ENCODE measurements at places on chromosomes 4 and X.

- DNase-seq = no peak
Measured at GRCh38 chrX:150569155-150569477, 695 bp downstream of the MTM1 start.

DNA sequence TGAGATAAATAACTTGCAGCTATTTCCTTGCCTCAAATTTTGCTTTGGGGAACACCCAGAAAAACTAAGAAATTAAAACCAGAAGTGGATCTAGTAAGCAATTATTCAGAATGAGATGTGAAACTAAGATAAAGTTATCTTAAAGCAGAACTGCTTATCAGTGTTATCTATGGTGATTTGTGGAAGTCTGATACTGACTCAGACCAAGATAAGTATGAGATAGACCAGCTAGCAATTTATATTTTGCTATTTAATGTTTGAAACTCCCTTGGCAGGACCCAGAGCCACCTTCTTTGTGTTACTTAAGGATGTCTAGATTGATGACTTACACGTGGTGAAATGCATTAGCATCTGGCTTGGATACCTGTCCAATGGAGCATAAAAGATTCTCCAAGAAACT lies 368.1 kb downstream of the EPHA5 start:
- DNase-seq = no peak

DNA sequence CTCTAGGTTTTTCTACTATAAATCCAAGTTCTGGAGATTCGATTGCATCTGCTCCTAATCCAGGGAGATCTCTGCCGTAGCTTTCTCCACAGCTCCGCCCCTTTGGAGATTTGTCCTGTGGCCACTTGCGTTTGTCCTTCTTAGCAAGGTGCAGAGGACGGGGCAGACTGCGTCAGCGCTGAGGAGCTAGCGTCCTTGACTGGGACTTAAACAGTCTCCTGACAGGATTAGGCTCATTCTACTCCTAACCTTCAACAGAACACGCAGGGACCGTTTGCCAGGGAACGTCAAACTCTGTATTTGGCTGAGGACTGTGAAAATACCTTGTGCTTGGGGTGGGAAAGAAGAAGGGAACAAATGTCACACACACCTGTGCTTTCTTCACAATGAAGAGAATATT lies 38.6 kb downstream of the SORBS2 start:
- DNase-seq = no peak

DNA sequence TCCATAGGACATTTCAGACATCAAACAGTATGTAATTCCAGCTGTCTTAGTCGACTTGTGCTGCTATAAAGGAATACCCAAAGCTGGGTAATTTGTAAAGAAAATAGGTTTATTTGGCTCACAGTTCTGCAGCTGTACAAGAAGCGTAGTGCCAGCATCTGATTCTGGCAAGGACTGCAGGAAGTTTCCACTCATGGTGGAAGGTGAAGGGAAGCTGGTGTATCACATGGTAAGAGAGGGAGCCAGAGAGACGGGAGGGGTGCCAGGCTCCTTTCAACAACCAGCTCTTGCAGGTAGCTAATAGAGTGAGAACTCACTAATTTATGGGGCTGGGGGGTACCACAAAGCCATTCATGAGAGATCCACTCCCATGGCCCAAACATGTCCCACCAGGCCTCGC lies 253.0 kb upstream of the FGF13 start:
- DNase-seq = no peak

GRCh38 chr4:15648600-15648999 lies 6.6 kb downstream of the FBXL5 start:
- no peak for DNase-seq

DNA sequence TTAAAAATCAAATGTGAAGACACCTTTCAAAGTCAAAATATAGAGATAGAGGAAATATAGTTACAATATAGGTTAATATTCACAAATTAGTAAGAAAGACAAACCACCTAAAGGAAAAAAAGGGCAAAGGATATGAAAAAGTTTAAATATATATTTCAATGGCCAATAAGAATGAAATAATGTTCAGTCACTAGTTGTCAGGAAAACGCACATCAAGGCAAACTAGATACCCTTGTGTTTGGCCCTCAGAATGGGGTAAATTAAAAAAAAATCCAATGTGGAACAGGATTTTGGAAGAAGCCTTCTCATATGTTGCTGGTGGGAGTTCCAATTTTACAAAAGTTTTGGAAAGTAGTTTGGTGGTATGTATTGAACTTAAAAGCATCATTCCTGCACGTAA lies 2.4 kb downstream of the ZNF41 start:
- DNase-seq = no peak

GRCh38 chr4:17008834-17009345 lies 110.4 kb upstream of the LDB2 start:
- DNase-seq = no peak

GRCh38 chrX:3811331-3812311 lies 98.2 kb upstream of the PRKX start:
- peak; percentile 54 for DNase-seq

DNA sequence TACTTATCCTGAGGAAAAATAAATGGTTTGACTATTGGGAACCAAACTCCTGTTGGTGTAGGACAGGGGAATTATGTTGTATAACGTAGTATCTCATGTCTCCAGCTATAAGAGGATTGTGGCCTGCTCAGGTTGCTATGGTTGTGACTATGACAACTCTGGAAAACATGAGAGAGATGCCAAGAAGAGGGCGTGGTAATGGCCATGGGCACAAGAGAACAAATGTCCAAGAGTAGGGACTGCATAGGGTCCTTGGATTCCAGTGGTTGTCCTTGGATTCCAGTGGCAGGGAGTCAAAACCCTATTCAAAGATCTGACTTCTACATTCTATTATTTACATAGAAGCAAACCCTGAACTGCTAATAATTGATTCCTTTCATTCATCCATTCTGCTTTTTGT lies 6.8 kb upstream of the MOB1B start:
- DNase-seq = no peak

- no peak for DNase-seq
Measured at GRCh38 chr4:174373821-174374220, 90.1 kb downstream of the CEP44 start.

DNA sequence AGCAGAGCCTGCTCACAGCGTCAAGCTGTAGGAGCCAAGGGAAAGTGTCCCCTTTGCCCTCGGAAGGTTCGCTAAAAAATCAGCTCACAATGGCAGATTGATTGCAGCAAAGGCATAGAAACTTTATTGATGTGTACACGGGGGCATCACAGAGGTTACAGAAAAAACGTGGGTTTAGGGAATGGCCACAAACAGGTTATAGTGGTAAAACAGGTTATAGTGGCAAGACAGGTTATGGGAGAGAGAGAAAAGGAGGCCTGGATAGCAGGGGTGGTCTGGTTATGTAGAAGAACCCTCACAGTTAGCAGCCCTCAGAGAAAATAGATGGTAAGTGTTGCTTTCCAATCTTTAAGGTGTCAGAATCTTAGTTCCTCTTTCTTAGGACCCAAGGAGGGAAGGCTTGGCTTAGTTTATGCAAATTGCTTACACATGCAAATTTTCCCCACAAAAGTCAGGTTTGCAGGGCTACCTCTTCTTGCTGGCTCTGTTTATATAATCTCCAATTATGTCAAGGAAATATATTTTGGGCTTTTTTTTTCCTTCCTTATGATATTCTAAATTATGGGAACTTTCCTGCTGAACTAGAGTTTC lies 113.7 kb downstream of the BMP15 start:
- no peak for DNase-seq

- DNase-seq = no peak
Measured at GRCh38 chrX:135194684-135195083, 23.5 kb upstream of the CT55 start.

GRCh38 chr4:168817370-168817769 lies 192.7 kb downstream of the CBR4 start:
- no peak for DNase-seq

- DNase-seq = no peak
Measured at GRCh38 chr4:84681486-84682274, 98.8 kb downstream of the CDS1 start.

- no peak for DNase-seq
Measured at GRCh38 chr4:113613503-113613902, 148.0 kb downstream of the CAMK2D start.

DNA sequence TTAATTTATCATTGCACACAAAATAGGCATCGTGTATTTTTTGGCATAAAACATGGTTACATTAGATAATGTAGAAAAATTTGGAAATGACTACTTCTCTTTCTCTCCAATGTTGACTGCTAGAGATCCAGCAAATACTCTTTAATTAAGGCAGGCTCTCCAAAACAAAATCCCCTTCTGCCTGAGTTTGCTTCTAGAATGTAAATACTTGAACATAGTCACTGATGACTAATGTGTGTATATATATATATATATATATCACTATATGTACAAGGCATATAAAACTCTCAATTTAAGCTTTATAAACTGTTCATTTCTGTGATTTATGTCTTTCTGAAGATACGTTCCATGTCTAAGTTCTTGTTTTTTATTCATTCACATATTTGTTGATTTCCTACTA lies 67.2 kb upstream of the CAMK2D start:
- DNase-seq = no peak

DNA sequence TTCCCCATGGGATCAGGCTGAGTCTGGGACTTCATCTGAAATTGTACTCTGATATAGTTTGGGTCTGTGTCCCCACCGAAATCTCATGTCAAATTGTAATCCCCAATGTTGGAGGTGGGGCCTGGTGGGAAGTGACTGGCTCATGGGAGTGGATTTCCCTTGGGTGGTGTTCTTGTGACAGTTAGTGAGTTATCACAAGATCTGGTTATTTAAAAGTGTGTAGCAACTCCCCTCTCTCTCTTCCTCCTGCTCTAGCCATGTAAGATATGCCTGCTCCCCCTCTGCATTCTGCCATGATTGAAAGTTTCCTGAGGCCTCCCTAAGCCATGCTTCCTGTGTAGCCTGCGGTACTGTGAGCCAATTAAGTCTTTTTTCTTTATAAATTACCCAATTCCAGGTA lies 61.0 kb downstream of the RASGEF1B start:
- DNase-seq = no peak

DNA sequence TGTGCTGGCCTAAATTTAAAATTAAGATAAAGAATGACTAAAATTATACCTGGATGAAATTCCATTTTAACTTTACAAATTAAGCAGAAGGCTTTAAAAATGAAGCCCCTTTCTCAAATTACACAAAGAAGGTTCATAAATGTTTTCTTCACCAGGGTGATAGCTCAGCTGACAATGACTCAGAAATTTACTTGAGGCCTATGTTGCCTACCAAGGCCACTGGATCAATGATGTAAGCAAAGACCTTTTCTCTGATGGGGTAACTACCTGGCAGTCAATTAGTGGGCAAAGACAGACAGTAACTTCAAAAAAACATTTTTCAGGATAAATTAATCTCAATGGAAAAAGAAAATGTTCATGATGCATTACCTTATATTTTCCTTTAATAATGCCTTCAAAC lies 23.9 kb upstream of the GPR34 start:
- peak; percentile 15 for DNase-seq

DNA sequence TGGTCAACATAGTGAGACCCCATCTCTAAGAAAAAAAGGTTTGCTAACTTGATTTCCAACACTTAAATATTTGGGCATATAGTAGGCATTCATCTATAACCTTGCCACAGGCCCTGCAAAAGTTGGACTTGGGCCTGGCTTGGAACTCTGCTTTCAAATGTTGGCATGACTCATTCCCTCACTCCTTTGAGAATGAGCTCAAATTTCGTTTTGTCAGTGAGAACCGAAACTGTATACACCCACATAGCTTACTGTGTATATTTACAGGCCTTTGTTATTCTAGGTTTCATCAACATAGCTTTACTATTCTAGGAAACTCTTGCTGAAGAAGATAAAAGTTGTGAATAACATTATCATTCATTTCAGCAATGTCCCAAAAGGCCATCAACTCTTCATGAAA lies 88.7 kb upstream of the ELOVL6 start:
- peak; percentile 16 for DNase-seq

DNA sequence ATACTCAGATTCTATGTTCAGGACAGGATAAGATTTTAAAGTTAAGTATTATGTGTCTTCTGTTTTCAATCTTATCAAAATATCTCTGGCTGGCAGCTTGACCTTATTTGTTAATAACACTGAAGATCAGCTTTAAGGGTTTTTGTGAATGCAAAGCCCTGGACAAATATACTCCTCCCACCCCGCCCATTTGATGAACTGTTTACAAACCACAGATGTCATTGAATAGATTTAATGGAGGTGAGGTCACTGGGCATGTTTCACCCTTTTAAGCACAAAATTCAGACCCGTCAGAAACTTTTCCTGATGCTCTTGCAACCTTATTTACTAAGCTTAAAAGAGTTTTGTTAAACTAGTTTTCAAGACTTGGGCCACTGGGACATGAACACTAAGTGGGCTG lies 10.1 kb upstream of the CXCL8 start:
- DNase-seq = no peak

GRCh38 chrX:103831342-103831802 lies 685 bp downstream of the RAB9B start:
- no peak for DNase-seq

DNA sequence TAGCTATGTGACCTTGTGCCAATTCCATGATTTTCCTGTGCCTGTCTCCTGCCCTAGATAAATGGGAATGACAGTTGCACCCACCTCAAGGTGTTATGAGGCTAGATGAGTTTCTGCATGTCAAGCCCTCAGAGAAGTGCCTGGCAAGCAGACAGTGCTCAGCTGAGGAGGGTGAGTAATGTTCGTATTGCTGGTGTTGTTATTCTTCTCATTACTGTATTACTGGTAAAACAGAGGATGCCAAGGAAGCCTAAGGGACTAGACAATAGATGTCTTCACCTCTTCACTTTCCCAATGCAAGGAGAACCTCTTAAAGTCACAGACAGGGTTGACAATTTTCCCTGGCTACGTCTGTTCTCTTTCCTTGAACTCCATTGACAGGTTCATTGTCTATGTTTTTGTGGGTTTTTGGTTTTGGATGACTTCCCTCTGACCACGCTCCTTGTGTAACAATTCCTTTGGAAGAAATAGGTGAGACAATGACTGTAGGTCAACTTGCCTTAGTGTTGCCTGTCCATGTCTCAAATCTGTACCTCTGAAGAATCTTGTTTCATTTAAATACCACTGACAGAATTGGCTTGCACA lies 19.2 kb downstream of the ETDC start:
- DNase-seq = no peak

- no peak for DNase-seq
Measured at GRCh38 chrX:905848-906566, 275.4 kb downstream of the SHOX start.

- DNase-seq = no peak
Measured at GRCh38 chr4:41304221-41304620, 47.5 kb downstream of the UCHL1 start.

- no peak for DNase-seq
Measured at GRCh38 chr4:79653871-79654270, 245.8 kb upstream of the GK2 start.

GRCh38 chrX:119986203-119986602 lies 42.7 kb upstream of the NKAP start:
- DNase-seq = no peak

GRCh38 chr4:40581254-40582140 lies 48.2 kb downstream of the RBM47 start:
- no peak for DNase-seq

GRCh38 chrX:103503853-103504207 lies 15.5 kb downstream of the RAB40A start:
- no peak for DNase-seq

- no peak for DNase-seq
Measured at GRCh38 chr4:6992728-6993677, 50.2 kb upstream of the TADA2B start.

GRCh38 chr4:821181-821591 lies 4.7 kb downstream of the CPLX1 start:
- DNase-seq = no peak

GRCh38 chr4:4914059-4914820 lies 54.8 kb downstream of the MSX1 start:
- DNase-seq = no peak
